Spinal cord (tissue), 10 donors: ENCODE measurements at places on chromosomes 2 and 18. TPM values are rescaled to one million over a fixed set of nuclear protein-coding genes. Genes with fewer than 3 reads are reported as not detected.

- no peak for DNase-seq
Measured at GRCh38 chr2:226380679-226381078, 418.9 kb downstream of the IRS1 start.

DNA sequence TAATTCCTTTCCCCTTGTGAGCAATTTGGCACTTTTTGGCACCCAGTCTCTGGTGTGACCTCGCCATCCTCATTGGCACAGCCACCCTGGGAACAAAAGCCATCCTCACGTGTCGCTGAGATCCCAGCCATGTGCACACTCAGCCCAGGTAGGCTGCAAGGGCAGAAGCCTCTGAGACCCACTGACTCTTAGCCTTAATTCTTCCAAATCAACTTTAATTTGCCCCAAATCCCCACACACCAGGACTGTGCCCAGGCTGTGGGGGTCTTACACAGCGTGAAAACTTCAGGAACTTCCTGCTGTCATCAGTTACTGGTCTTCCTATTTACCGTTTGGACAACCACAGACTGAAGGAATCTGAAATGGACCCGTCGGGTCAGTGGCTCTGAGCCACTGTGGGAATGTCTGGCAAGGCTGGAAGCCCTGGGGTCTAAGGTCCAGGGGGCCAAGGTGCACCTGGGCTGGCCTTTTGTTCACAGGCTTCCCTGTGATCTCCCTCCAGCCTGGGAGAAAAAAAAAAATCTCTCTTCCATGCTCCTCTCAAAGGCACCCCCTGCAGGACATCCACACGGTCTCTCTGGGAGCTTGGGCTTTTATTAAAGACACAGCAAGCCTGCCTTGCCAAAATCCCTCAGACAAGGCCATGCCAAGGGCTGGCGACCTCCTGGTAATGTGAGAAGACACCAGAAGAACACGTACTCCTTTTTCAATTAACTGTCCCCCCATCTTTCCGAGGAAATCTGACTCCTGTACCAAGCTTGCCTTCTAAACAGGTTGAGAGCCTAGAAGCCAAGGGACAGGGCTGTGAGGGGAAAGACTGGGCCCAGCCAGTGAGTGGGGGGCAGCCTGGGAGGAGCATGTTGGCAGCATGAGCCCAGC, 42.1 kb upstream of the LAPTM4A start:
- no peak for DNase-seq

DNA sequence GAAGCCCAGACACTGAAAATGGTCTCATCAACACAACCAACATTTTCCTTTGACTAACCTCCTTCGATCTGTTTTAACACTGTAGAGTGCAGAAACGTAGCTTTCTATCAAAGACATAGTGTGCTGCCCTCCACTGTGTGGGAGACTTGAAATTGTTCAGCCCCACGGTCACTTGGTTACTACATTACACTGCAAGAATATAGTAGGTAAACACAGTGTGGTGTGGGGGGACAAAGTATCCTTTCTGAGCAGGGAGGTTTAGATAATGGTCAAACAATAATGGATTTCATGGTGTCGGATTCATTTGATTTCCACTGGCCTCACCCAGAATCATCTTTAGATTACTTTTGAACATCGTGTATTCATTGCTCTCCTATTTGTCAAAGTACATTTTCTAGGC, 181.0 kb downstream of the ERBB4 start:
- DNase-seq, result no peak

GRCh38 chr2:218217360-218218267, 625 bp downstream of the ARPC2 start:
- peak; percentile 57 for DNase-seq

DNA sequence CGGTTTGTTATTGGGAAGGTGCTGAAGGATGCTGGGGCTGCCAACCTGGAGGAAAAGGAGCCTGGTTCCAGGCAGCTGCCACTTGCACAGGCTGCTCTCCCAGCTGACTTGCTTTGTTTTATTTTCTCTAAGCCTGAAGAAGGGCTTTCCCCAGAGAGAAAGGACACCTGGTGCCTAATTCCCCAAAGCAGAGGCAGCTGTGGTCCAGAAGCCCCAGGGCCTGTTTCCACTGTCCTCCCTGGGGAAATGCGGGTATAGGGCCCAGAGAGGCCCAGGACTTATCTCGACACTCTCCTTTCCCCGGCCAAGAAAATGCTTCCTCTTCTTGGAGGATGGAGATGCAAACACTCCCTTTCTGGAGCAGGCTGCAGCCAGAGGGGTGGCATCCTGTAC, 30.1 kb downstream of the INO80C start:
- DNase-seq, result no peak

DNA sequence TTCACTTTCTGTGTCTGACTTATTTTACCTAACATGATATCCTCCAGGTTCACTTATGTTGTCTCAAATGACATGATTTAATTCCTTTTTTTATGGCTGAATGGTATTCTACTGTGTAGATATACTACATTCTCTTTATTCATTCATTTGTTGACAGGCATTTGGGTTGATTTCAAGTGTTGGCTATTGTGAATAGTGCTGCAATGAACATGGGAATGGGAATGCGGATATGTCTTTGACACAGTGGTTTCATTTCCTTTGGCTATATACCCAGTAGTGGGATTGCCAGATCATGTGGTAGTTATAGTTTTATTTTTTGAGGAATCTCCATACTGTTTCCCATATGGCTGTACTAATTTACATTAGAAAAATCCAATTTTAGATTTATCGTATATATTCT, 195.4 kb upstream of the KLHL14 start:
- DNase-seq, result peak; percentile 78

DNA sequence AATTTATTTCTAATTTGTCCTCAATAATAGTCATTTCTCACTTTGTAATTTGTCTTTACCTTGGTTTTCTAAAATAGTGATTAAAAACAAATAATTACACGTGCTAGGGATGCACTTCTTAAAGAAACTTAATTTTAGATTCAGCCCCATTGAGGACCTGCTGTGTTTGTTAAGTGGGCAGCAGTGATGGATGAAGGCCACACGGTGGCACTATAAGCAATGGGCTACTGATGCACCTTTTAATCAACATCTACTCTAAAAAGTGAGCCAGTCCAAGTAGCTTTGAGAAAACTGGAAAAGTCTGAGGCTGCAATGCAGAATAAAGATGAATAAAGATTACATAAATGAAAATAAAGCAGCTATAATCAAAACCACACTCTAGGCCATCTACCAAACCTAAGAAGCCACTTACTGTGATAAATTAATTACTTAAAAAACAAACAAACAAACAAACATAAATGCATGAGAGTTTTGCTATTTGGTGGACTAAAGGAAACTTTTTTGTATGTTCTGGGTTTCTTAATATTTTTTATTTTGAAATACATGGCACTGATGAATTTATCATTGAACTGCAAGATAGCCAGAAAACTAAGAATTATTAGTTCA, 89.3 kb downstream of the PDE11A start:
- no peak for DNase-seq

ZNF516 gene
- 26.1 TPM for total RNA-seq

- no peak for DNase-seq
Measured at GRCh38 chr2:205642599-205643356, 39.5 kb upstream of the NRP2 start.

DNA sequence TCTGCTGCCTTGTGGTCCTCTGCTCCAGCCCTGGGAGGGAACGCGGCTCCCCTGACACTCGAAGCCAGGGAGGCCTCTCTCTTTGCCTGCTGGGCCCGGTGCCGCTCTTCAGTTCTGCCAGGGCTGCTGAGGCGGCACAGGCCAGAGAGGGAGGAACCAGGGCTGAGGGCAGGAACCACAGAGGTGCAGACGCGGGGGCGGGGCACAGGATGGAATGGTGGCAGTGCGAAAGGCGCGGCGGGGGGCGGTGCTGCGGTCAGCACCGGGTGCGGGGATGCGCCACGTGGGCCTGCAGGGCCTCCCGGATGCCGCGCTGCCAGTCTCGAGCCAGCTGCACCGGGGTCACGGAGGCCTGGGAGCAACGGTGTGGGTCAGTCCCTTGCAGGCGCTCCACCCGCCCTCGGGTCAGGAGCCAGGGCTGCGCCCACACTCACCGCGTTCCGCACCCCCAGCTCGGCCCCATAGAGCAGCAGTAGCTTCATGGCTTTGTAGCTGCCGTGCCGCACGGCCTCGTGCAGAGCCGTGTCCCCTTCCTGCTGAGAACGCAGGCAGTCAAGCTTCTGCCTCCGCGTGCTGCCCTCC, 4.4 kb downstream of the ANKRD23 start:
- DNase-seq, result no peak

DNA sequence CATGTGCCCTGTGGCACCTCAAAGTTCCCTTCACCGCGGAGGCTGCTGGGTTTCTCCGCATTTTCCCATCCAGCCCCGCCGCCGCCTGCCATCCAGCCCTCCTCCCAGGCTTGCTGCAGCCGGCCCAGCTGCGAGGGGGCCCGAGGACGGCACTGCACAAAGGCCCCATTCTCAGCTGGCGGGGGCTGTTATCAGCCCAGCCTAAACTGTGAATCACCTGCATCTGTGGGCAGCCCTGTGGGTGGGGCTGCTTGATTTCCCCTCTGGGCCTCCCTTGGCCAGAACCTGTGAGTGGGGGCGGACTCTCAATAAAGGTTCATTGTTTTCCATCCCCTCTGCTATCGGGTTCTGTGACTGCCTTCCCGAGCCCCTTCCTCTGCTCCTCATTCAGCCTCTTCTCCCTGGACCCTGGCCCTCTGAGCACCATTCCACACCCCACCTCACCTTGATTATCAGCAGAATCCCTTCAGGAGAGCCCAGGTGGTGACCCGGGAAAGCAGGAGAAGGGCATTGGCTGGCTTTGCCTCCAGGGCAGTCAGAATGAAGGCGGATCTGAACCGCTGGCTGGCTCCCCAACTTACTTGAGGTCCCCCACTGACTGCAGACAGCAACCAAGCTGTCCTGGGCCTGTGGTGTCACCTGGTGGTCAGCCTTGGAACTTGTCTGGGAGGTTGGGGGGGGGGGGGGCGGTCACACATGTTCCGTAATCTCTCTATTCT, 204.5 kb downstream of the ZFP36L2 start:
- no peak for DNase-seq
